NCI-H446 (cell line): ENCODE measurements at places on chromosomes 11 and 22.

GRCh38 chr11:85694385-85694980 is 8.5 kb upstream of the CCDC89 start:
- DNase-seq = no peak

- no peak for DNase-seq
Observed at GRCh38 chr11:112408517-112408916, 147.9 kb upstream of the PLET1 start.

GRCh38 chr11:67251841-67252240 is 14.4 kb upstream of the GRK2 start:
- no peak for DNase-seq

- peak; percentile 38 for DNase-seq
Observed at GRCh38 chr22:36369922-36370791, 17.6 kb downstream of the MYH9 start.

DNA sequence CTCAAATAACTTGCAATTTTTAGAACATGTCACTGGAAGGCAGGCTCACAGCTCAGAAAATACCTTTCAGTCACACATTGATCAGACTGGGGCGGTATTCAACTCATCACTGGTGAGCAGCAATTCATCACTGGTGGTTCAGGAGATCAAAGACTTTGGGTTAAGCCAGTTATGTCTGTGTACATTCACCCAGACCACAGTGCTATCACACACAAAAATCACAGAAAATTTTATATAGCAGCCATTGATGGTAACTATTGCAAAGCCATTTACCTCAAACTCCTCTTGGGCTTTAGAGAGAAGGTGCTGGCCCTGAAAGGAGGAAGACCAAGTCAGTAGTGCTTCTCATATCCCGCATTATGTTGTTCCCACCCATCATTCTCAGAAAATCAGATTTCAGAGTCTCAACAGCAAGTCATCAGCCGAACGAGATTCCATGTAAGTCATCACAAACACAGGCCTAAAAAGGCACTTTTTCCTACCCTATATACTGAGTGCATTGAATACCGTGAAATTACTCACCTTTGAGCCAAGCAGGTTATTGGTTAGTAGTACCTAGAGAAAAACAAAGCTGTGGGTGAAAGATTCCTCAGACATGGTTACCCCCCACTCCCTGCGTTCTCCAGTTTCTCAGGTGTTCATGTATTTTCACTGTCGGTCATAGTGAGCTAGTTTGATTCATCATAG is 14.0 kb upstream of the WDR74 start:
- DNase-seq = no peak

- no peak for DNase-seq
Observed at GRCh38 chr11:117083011-117083935, 15.0 kb downstream of the SIK3 start.

DNA sequence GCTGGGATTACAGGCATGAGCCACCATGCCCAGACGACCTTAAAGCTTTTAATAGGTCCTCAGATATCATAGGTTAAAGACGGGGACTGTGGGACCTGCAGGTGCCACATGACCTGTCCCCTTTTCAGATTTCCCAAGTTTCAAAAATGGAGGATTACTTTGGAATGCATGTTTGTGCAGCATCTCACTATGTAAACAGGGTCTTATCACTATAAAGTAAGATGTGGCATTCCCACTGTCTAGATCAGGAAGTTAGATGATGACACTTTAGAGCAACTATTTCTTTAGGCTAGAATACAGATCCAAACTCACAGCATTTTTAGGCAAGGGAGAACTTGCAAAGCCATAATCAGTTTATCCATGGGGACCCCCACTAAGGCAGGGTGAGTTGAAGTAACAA is 92.8 kb downstream of the USP35 start:
- no peak for DNase-seq

DNA sequence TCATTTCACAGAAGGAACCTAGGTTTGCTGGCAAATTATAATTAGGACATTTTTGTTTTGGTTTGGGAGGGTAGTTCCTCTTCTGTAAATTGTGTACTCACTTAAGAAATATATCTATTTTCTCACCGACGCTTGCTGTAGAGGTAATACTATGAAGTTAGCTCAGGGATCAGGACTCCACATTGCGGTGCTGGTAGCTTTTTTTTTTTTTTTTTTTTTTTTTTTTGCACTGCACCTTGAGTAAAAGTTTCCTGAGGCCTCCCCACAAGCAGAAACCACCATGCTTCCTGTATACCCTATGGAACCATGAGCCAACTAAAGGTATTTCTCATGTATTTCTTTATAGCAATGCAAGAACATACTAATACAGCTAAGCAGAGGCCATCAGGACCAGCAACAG is 14.7 kb downstream of the UBTFL1 start:
- DNase-seq = no peak

GRCh38 chr22:34886812-34887211 is 179.1 kb upstream of the ISX start:
- DNase-seq = no peak

DNA sequence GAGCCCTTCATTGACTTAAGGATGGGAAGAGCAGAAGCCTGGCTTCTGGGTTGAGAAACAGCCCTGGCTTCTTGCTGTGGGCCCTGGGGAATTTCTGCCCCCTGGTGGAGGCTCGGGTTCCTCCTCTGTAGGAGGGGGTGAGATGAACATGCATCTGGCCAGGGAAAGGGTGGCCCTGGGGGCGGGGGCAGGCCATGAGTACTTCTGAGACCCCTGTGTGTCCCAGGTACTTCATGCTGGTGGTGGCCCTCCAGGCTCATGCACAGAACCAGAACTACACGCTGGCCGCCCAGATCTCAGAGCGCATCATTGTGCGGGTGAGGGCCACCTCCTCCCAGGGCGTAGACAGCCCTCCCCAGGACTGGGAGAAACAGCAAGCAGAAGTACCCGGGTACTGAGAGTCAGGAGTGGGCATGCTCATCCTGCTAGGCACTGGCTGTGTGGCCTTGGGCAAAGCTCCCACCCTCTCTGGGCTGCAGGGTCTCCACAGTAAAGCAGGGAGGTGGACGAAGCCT is 15.8 kb downstream of the TMEM258 start:
- DNase-seq = no peak

GRCh38 chr22:35407362-35407761 is 7.4 kb downstream of the MCM5 start:
- DNase-seq = no peak

GRCh38 chr11:3834664-3835461 is 5.9 kb downstream of the RHOG start:
- DNase-seq = no peak

DNA sequence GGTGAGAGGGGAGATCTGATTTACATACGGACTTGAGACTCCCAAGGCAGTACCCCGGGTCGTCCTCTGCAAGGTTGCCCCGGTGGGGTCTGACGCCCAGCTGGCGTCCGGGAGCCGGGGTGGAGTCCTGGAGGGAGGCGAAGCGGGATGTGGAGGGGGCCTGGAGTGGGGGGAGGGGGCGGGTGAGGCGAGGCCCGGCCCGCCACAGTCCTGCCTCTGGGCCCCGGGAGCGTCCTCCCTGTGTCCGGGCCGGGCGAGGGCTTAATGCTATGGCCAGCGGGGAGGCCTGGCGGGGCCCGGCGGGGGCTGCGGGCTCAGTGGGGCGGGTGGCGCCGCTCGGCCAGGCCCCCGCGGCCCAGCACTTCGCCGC is 2.4 kb upstream of the MYBPC3 start:
- DNase-seq = no peak

- peak; percentile 61 for DNase-seq
Observed at GRCh38 chr11:110479108-110480101, 49.7 kb downstream of the FDX1 start.

GRCh38 chr22:48301421-48301820 is 1526.3 kb downstream of the BRD1 start:
- no peak for DNase-seq

GRCh38 chr11:14543260-14543659 is 23.1 kb upstream of the PSMA1 start:
- DNase-seq = no peak

GRCh38 chr11:120424185-120424969 is 87.2 kb upstream of the GRIK4 start:
- no peak for DNase-seq

GRCh38 chr11:112304914-112305313 is 44.3 kb upstream of the PLET1 start:
- no peak for DNase-seq

DNA sequence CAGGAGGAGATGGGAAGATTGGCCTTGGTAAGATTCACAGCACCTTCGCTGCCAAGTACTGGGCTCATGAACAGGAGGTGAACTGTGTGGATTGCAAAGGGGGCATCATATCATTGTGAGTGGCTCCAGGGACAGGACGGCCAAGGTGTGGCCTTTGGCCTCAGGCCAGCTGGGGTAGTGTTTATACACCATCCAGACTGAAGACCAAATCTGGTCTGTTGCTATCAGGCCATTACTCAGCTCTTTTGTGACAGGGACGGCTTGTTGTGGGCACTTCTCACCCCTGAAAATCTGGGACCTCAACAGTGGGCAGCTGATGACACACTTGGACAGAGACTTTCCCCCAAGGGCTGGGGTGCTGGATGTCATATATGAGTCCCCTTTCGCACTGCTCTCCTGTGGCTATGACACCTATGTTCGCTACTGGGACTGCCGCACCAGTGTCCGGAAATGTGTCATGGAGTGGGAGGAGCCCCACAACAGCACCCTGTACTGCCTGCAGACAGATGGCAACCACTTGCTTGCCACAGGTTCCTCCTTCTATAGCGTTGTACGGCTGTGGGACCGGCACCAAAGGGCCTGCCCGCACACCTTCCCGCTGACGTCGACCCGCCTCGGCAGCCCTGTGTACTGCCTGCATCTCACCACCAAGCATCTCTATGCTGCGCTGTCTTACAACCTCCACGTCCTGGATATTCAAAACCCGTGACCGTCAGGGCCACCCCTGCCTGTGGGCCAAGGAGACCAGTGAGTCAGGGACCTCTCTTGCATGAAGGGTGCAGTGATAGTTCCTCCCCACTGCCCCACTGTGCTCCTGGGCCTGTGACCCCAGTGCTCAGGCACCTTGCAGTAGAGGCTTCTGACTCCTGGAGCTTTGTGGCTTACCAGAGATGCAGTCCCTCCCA is 83.6 kb downstream of the BCR start:
- DNase-seq = no peak

DNA sequence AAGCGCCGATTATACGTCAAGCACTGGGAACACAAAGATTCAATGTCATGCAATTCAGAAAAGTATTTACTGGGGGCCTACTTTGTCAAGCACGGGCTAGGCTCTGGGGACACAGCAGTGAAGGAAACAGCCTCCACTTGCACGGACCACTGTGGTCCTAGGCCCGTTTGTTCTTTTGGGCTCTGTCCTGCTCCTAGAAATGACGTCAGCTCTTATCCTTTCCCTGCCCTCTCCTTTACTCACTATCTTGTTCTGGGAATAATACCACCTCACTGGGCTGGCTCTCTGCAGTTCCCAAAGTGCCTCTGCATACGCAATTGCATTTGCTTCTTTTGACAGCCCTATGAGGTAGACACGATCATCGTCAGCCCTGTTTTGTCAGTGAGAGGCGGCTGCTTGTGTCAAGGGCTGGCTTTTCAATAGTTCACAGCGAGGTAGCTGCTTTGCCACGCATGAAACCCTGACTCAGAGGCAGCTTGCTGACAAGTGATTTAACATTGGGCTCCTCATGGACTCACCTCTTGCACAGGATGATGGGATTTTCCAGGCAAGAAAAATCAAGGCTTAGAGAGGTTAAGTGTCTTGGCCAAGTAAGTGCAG is 22.9 kb upstream of the IGSF22 start:
- DNase-seq = no peak

- no peak for DNase-seq
Observed at GRCh38 chr11:40787224-40787623, 672.2 kb downstream of the LRRC4C start.

DNA sequence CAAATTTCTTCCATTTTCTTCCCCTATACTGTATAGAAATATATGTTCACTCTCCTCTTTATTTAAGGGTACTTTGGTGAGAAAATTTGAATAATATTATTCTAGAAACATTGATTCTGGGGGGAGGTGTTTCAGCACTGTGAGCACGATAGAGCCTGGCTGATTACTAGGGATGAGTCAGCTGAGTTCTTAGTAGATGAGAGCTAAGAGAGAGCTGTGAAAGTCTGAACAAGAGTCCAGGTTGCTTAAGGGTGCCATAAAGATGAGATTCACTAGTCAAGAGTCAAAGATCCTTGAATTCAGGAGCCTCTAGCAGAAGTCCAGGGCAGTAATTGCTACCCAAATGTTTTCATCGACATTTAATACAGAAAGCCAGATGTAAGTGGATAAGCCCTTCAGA is 756.6 kb upstream of the API5 start:
- peak; percentile 25 for DNase-seq

GRCh38 chr11:8239536-8240228 is 24.0 kb downstream of the LMO1 start:
- DNase-seq = no peak

DNA sequence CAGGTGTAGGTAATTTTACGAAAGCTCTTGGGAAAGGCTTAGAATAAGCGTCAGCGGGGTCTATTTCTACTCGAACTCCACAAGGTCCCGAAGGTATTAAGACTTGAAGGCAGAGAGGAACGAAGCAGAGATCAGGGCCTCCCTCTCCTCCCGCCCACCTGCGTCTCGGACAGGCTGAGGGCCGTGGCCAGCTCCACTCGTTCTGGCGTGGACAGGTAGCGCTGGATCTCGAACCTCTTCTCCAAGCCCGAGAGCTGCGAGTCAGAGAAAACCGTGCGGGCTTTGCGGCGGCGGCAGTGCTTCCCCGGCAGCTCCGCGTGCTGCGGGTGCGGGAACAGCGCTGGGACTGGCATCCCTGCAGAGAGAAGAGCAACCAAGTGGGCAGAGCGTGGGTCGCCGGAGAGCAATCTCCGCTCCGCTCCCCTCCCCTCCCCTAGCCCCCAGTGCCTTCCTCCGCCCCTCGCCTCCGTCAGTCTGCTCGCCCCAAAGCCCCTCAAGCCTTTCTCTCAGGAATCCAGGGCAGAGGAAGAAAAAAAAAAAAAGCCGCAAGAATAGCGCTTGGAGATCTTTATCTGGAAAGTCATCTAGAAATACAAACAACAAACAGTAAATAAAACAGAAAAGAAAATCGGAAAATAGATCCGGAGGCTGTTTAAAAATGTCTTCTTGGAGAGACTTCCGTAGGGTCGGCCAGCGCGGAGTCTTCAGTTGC is 2.4 kb downstream of the BSX start:
- DNase-seq = no peak

DNA sequence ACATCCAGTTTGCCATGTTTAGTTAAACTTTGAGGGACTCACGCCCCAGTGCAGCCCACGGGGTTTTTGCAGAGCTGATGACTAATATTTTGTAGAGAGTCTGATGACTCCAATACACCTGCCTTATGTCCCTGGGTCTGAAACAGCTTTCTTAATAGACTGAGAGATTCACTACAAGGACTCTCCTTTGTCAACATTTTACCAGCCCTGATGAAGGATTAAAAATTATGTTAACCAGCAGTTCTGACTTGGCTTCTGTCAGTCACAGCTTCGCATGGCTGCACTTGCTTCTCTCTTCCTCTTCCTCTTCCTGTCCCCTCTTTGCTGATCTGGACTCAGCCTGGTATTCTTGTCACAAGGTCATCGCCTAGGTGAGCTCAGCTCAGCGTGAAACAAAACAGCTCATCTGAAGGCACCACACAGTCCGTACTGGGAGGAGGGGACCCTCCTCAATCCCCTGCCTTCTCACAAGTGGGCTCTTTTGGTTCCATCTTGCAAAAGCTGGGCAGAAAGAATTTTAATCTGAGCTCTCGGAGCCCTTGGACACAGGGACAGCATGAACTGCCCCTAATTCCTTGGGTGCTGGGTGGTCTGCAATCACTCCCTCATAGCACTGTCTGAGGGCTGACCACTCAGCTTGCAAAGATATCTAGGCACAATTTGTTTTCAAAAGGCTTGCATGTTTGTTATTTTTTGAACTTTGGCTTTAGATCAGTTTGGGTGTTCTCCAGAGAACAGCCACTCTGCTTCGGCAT is 38.1 kb upstream of the POU2AF1 start:
- no peak for DNase-seq

- peak; percentile 36 for DNase-seq
Observed at GRCh38 chr11:9982127-9982795, 311.8 kb downstream of the SBF2 start.
